Activated T-cell treated with anti-CD3 and anti-CD28 coated beads for 24 hours (primary cell): ENCODE measurements at places on chromosomes 3 and 15.

GRCh38 chr3:67692621-67693020, 38.2 kb upstream of the SUCLG2 start:
- DNase-seq: no peak

GRCh38 chr15:99345832-99346462, 94.7 kb downstream of the LRRC28 start:
- DNase-seq: no peak

- DNase-seq: no peak
These were observed 50.5 kb upstream of the UBP1 start for GRCh38 chr3:33490641-33491241.

GRCh38 chr3:37071921-37072320, 78.6 kb downstream of the MLH1 start:
- DNase-seq: no peak
